Stimulated activated CD4-positive, alpha-beta T cell treated with anti-CD3 and anti-CD28 coated beads, Interleukin-4, amount 100 ng/mL, for 48 hours (primary cell): ENCODE measurements at places on chromosomes 13 and 19.

- DNase-seq, result no peak
Measured at GRCh38 chr13:70755456-70755855, 647.2 kb upstream of the KLHL1 start.

DNA sequence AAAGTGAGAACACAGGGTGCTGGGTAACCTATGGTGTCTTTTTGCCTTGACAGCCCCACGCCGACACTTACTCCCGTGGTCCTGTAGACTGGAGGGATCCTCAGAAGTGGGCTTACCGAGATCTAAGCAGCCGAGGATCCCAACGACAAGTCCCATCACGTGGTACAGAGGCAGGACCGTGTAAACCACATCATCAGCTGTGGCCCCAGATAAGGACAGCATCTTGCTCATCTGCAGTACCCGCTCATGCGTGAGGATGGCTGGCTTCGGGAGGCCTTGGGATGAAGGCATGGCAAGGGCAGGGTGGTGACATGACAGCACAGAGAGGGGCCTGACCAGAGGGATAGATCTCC lies 2.1 kb downstream of the SLC27A5 start:
- no peak for DNase-seq

GRCh38 chr13:112851107-112852038 lies 117.6 kb upstream of the MCF2L start:
- DNase-seq, result no peak

DNA sequence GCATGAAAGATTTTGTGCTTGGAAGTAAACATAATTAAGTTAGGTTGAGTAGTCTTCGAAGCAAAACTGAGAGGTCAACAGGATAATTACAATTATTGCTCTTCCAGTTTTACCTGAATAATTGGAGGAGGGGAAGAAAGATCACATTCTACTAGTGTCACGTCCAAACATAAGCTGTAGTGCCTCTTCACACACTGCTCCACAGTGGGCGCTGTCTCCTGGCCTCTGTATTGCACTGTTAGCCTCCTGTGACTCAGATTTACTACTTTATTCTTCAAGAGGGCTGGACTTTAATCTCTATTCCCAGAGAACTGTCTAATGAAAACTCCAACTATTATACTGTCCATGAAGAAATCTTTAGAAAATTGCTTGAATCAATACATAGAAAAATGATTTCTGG lies 62.9 kb downstream of the TRPC4 start:
- no peak for DNase-seq

GRCh38 chr13:39688699-39689405 lies 33.4 kb downstream of the COG6 start:
- no peak for DNase-seq

GRCh38 chr13:42011601-42012350 lies 36.7 kb upstream of the DGKH start:
- DNase-seq, result no peak

GRCh38 chr19:8396185-8396562 lies 6.0 kb downstream of the RAB11B start:
- no peak for DNase-seq

DNA sequence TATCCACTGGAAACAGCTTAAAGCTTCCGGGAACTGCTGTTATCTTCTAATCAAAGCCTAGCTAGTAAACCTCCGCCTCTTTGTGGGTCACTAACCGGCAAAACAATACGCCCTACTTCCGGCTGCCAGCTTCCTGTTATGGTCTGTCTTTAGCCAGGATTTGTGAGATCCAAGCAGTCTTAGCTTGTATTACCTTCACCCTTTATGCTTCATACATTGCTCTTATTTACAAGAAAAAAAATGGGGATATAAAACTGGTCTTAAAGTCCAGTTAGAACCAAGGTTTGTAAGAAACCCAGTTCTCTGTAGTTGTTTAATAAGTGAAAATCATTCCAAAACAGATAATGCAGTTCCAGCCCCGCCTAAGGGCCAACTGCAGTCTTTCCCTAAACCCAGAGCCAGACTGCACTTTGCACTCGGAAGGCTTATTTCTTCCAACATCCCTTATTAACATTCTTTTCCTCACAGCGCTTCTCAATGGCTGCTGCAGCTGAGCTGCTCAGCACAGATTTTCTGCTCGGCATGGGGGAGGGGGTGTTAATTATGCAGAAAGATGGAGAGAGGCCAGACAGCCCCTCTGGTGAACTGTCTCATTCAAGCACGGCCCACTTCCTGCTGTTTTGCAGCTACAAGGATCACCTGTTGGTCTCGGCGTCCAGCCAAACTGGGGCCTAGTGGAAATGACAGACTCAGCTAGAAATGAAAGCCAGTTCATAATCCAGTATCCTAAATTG lies 368.4 kb downstream of the KLF12 start:
- DNase-seq, result peak; percentile 56

- no peak for DNase-seq
Measured at GRCh38 chr13:36891752-36892151, 28.3 kb downstream of the SMAD9 start.

DNA sequence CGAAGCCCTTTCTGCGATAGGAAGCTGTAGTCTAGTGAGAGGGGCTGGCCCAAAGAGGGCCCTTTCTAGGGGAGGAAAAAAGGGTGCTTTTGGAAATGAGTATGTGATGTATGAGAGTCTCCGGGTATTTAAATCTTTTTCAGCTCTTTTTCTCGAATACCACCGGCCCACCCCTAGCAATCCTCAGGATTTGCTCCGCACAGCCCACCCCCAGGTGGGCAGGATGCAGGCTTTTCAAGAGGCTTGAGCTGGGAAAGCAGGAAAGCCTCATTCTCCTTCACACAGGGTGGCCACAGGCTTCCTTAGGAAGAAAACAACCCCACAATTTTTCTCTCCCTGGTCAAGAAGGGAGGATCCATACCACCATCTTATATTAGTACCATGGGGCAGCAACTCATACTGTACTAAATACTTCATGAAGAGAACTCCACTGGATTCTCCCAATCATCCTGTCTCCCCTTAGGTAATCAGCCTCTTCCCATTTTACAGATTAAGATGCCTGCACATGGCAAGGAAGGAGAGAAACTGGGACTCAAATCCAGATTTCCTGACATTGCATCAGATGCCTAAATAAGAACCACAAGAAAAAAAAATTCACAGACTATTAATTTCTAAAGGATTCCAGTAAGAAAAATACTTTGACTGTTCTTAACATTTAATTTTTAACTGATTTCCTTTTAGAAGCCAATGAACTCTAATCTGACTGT lies 84.4 kb downstream of the STK24 start:
- no peak for DNase-seq

- DNase-seq, result no peak
Measured at GRCh38 chr13:94707400-94708021, 4.8 kb downstream of the SOX21 start.

- DNase-seq, result no peak
Measured at GRCh38 chr13:112792511-112792910, 102.7 kb downstream of the ATP11A start.

DNA sequence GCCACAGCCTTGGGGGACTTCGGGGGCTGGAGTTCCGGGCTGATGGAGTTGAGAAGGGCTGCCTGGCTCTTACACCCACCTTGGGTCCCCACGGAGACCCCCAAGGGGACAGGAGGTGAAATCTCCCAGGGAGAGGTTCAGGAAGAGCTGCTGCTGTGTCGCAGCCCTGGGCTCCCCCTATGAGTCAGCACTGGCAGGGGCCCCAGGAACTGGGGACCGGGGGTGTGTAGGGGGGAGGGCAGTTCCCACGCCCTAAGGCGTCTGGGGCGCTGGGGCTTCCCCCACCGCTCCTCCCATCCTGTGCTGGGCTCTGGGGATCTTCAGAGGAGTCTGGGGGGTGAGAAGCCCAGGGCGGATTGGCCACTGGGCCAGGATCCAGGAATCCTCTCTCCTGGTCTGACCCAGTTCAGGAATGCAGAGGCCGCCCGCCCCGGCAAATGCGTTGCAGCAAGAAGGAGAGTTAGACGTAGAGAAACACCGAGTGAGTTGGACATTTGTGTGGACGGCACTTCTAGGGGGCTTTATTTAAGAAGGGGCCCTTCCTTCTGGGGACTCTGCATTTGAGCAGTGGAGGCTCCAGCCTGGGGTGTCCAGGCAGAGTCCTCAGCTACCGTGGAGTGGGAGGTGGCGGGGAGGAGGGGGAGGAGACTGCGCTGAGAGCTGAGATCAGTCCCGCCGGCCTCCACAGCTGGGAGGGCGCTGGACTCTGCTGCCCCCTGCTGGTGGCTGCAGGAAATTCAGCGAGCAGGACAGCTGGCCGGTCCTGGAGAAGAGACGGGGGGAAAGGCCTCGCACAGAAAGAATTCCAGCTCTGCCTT lies 15.0 kb upstream of the NANOS3 start:
- peak; percentile 87 for DNase-seq

DNA sequence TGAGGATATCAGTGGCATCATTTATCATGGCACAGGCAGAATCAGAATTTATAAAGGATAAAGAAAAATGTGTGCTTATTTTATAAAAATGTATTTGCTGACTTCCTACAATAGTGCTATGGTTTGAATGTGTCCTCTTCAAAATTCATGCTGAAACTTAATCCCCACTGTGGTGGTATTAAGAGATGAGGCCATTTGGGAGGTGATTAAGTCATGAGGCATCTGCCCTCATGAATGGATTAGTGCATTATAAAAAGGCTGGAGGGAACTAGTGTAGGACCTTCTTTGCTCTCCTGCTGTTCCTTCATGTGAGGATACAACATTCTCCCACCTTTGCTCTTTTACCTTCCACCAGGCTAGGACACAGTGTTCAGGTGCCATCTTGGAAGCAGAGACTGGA lies 212.8 kb downstream of the RFC3 start:
- DNase-seq, result no peak

DNA sequence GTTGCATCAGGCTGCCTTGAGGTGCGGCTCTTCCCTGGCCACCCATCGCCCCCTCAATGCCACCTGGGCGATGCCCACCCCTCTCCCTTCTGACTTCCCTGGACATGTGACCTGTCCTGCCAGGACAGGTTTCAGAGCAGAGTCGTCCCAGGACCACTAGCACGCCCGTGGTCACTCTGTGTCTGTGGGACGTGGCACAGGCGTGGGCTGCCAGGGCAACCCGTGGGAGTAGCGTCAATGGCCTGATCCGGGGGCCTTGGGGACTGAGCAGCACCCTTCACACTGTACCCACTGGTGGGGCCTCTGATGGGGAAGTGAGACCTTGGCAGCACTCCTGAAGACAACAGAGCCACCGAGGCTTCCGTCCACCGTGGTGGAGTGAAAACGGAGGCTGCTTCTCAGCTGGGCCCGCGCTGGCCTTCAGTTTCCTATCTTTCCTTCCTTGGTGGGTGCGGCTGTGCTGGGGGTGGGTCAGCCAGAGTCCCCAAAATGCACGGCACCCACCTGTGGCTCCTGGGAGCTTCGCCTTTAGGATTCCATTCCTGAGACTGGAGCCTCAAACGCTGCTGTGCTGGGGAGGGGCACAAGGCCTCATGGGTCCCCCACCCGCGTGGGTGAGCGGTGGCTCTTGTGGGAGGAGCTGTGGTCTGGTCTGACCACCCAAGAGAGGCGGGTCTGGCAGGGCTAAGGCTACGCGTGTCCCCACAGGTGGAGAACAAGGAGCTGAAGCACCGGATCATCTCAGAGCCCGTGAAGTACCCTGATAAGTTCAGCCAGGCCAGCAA lies 26.7 kb upstream of the TMEM255B start:
- no peak for DNase-seq
